GOT3 (cell line): ENCODE measurements at places on chromosomes 6 and 20.
A peak's percentile ranks its signal among the peaks of the same experiment; 100 is the strongest.

- no peak for DNase-seq
These were observed 17.4 kb downstream of the CST7 start for GRCh38 chr20:24966317-24967012.

DNA sequence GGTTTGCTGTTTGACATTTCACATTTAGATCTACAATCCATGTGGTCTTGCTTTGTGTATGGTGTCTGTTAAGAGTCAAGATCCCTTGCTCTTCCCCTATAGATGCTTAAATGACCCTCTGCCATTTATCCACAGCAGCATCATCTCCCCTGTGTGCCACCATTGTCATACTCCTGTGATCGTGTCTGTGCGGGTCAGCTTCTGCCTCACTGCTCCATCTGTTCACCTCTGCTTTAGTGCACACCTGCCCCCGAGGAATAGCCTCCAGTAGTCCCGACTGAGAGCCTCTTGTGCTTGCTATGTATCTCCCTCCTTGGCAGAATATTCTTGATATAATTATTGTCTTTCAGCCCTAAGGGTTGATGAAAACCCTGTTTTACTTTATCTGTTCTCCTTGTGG lies 551.2 kb downstream of the CDH26 start:
- no peak for DNase-seq

DNA sequence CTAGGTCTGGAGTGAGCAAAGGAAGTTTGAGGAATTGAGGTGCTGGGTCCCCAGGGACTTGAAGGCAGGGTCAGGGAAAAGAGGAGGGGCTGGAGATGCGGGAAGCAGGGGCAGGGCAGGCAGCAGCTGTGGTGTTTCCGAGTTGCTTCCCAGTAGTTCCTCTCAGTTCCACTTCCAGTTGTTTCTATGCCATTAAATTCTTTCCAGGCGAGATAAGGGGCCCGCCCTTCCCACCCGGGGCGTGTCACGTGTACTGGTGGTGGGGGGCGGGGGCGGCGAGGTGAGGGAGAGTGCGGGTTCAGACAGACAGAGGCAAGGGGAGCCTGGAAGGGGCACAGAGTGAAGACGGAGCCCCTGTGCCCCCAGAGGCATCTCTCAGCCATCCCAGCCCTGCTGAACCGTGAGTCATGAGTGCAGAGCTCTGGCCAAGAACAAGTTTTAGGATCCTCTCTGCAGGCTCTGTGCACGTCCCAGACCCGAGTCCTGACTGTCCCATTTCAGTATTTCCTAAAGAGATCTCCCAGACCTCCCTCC lies 977 bp downstream of the TNXB start:
- DNase-seq, result no peak

DNA sequence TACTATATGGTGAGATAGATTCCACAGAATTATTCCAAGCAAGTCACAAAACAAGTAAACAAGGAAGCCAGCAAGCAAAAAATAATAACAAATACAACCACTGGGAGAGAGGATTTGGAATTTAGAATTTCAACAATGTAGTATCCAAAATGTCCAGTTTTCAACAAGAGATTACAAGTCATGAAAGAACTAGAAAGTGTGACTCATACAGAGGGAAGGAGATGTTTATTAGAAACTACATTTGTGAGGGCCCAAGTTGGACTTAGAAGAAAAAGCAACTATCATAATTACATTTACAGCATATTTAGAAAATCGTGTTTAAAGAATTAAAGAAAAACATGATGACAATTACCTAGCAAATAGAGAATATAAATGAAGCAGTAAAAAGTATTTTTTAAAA lies 494.6 kb upstream of the ID4 start:
- no peak for DNase-seq

DNA sequence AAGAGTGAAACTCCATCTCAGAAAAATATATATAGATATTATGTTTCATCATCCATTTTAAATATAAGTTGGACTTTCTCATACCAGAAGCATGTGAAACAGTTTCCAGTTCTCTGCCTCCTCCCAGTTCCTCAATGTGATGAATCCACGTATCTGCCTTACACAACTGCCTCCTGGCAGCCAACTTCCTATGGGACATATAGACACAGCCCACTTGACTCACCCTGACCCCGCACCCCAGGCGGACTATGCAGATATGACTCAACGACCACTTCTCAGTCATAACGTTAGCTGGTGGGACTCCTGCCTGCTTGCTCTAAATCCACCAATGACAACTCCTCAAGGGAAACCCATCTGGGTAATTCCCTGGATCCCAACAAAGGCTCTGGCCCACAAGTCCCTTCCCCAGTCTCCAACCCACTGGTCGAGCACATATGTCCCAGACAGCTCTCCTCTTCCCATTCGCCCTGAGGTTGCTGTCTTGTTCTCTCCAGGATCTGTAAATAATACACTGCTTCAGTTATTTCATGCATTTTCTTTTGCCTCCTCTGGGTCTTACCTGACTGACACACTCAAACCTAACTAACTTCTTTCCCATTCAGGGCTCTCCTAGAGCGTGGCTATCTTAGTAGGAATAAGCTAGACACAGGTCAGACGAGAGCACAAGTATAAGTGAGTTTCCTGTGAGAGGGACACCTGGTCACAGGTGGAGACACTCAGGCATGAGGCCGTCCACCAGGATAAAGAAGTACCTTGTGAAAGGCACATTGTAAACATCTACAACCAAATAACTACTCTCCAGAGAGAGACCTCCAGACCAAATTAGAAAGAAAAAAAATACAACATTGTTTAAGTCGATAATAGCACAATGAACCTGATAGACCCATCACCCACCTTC lies 548.5 kb downstream of the CD83 start:
- DNase-seq, result no peak

DNA sequence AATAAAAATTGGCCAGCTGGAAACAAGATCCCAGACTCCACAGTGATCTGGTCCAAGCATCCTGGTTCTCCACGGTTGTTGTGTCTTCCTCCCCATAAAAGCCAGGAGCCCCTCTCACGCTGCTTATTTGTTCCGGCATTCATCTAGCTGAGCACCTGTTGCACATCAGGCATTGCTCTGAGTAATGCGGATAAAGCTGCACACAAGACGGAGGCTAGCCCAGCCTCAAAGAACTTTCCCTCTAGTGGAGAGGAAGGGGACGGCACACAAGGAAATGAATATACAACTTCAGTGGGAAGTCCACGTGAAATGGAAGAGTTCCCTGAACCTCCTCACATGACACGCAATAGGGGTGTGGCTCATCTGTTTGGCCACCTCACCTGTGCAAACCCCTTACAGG lies 30.3 kb upstream of the NXT1 start:
- no peak for DNase-seq

DNA sequence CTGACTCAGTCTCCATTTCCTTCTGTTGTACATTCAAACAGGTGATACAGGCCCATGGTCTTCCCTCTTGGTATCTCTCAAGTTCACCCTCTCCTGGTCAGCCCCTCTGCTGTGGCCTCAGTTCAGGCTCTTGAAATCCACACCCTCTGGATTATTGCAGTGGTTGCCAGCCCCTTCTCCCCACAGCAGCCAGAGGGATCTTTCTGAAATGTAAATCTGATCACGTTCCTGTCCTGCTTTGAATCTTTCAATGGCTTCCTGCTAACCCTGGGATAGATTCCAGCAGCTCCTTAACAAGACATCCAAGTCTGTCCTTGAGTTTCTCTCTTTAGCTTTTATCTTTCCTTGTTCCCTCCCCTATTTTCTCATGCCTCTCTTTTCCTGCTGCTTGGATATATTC lies 22.2 kb downstream of the CHMP4B start:
- no peak for DNase-seq

DNA sequence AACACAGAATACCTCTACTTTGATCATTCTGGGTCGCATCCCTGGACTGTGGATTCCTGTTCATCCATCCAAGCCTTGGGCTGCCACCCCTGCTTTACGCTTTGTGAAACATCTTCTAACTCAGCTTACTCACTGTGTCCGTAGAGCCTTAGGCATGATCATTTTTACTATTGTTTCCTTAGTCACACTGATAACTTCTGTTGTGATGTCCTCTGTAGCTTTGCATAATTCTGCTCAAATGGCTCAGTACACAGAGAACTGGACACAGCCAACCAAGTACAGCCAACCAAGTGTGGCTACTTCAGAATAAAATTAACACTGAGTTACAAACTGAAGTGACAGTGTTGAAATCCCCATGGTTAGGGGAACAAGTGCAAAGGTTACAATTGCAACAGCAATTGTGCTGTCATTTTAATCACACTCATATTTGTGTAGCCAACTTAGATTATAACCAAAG lies 8.6 kb upstream of the FKBP1A start:
- no peak for DNase-seq

DNA sequence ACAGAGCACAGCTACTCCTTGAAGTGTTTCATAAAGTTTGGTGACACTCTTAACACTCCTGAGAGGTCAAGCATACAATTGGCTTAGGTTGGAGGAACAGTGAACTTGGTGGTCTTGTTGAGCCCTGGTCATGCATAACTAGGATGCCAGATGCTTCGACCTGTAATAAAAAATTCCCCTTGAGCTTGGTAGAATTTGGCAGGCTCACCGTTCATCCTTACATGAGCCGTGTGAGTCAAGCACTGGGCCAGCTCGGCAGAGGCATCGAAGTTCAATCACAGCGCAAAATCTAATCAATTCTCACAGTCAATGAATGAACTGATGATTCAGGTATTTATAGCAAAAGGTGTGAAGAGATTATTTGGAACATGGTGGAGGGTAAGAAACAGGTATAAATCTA lies 33.7 kb downstream of the CYP24A1 start:
- no peak for DNase-seq

DNA sequence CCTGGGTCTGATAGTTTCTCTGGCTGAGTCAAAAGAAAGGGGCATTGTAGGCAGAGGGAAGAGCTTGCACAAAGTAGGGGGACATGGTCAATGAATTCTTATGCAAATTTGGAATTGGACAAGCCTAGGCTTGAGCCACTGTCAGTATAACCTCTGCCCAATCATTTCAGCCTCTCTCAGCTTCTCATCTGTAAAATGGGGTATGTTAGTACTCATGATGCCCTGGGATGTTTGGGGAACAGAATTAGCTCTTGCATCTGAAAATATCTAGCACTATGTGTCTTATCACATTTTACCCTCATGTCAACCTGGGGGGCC lies 148.6 kb downstream of the DHX35 start:
- DNase-seq, result no peak

- no peak for DNase-seq
These were observed 111.3 kb downstream of the BCKDHB start for GRCh38 chr6:80217794-80218193.

- no peak for DNase-seq
These were observed 61.4 kb downstream of the RFPL4B start for GRCh38 chr6:112408522-112408921.

- no peak for DNase-seq
These were observed 197.6 kb downstream of the DLL1 start for GRCh38 chr6:170093276-170093657.

- no peak for DNase-seq
These were observed 23.9 kb downstream of the MAP7 start for GRCh38 chr6:136526196-136526930.

- DNase-seq, result no peak
These were observed 132.3 kb downstream of the PFDN4 start for GRCh38 chr20:54340206-54340605.

DNA sequence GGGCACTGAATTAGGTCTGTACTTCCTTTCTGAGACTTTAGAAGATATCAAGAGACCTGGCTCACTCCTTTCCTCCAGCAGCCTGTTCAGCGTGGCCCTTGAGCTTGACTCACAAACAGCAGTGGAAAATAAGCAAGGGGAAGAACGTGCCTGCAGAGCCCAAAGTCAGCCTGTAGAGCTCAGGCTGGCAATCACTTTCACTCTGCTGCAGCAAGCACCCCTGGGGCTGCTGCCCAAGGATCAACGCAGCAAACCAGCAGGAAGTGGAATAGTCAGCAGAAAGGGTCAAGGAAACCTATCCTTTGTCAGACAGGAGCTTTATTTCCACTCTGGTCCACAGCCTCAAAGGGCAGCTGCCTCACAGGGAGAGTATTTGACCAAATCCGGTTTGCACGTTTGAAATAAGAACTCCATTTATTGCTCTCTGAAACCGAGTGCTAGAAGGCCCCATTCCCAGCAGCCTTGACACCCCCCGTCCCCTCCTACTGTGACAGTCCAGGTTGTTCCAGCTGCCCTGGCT lies 77.4 kb downstream of the PRDM1 start:
- DNase-seq, result peak; percentile 34

GRCh38 chr6:18380158-18380836 lies 6.9 kb upstream of the RNF144B start:
- DNase-seq, result no peak

DNA sequence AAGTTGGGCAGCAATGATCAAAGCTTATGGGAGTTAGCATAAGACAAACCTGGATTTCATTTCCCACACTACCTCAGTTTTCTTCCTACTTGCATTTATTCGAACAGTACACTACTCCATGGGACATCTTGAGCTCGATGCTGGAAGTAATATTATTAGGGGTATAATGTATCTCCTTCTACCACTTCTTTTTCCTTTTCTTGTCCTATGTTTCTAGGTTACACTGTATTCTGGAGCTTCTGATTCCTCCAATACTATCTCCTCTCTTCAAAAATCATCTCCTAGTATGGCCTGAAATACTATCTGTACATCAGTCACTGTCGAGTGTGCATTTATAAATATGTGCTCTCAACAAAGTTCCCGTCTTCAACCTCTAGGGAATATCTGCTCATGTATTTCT lies 124.4 kb downstream of the MAP7 start:
- DNase-seq, result no peak

DNA sequence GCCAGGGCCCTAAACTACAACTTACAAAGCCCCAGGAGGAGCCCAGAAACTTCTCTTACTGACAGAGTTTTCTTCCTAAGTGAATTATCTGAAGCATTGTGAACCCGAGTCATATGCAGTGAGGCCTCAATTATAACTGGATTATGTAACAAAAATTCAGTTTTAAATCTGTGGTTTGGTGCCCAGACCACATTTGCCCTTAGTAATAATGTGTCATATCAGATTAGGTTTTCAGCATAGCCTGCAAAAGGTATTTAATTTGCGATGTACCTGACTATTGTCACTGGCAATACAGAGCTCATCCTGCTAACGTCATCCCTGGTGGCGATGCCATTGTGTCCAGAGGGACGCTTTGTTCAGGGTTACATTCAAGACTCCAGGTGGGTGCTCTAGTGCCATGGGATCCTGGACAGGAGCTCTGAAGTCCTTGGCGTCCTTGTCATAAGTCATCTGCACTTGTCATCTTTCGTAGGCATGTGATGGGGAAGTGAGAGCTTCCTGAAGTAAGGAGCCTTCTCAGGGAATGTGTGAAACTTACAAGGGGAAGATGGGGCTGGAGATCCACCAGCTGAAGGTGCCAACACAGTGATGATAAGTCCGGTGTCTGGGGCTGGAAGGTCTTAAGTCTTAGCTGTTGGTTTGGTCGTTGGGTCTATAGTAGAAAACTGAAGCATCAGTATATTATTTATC lies 65.1 kb downstream of the HIVEP1 start:
- no peak for DNase-seq

DNA sequence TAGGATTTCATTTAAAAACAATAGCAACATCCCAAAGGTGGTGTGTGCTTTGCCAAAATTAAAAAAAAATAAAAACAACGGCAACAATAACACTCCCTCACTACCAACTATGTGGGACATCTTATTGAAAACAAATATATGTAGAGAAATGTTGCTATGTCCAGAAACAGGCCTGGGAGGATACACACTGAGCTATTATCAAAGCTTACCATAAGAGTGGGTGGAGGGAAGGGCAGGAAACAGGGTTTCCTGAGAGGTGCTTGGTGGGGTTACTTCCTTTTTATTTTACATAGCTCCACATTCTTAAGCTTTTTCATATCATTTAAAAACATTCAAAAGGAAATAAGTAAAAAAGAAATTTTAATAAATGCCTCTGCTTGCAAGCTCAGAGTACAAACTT lies 150.0 kb upstream of the RIPOR2 start:
- no peak for DNase-seq
